ENCODE measurements at places on chromosomes 13 and 19.

GRCh38 chr13:32013181-32013580 is 18.4 kb upstream of the FRY start:
- DNase-seq: no peak

DNA sequence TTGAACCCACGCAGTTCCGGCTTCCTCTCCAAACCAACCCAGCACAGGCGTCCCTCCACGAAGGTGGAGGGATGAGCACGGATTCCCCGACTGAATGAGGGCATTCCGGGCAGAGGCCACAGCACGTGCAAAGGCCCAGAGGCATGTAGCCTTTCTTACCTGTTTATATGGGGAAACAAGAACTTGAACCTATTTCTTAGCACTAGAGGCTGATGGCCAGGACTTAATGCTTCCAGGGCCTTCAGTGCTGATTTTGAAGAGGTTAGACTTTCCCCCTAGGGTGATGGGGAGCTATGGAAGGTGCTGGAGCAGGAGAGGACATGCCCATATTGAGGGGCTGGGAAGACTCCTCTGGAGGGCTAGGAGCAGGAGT is 2.0 kb downstream of the MAST3 start:
- no peak for DNase-seq

GRCh38 chr19:51680474-51680873 is 12.7 kb upstream of the SPACA6 start:
- DNase-seq: no peak

DNA sequence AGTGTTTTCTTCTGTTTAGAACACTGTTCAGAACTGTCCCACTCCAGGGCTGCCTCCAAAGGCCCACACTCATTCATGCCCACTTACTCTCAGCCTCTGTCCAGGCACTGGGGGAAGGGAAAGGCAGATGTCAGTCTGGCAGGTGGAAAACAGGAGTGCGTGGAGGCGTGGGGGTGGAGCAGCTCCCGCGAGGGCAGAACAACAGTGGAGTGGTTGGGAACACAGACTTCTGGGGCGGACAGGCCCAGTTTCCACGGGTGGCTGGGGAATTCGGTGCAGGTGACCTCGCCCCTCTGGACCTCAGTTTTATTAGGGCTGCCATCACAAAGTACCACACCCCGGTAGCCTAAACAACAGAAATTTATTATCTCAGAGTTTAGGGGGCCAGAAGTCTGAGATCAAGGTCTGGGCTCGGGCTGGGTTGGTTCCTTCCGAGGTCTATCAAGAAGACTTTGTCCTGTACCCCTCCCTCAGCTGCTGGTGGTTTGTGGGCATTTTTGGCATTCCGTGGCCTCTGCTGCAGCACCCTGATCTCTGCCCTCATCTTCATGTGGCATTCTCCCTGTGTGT is 59.7 kb downstream of the SIPA1L3 start:
- no peak for DNase-seq

DNA sequence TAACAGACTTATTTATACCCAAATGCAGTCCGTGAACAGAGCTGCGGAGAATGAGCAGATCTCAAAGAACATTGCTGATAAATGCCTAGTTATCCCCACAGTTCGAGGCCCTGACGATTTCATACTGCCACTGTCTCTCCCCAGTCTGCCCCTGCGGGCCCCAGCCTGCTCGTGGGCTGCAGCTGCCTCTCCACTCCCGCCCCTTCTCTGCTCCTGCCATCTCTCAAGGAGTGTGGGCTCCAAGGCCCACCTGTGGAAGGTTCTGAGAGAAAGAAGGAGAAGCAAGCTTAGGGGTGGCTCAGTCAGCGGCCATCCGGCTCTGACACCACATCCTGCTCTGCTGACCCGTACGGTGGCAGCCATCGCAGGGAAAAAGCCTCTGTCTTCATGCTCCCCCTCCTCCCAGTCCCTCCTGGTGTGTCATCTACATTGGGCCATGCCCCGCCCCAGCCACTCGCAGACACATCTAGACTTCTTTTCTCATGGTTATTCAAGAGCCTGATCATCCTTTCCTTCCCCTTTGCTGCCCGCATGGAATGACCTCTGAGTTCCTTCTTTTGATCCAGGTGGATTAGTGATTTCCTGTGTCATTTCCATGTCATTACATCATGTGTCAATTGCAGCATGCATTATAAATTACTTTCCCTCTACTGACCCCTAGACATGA is 52.0 kb downstream of the EPS15L1 start:
- DNase-seq: no peak

- DNase-seq: no peak
Measured at GRCh38 chr13:113742000-113742441, 17.0 kb upstream of the TMEM255B start.

GRCh38 chr19:32802840-32803239 is 66.7 kb downstream of the SLC7A9 start:
- DNase-seq: no peak

GRCh38 chr19:1954532-1954933 is 13.6 kb downstream of the CSNK1G2 start:
- no peak for DNase-seq

GRCh38 chr13:80036845-80037504 is 304.0 kb downstream of the SPRY2 start:
- no peak for DNase-seq

GRCh38 chr19:45275370-45275971 is 24.4 kb downstream of the MARK4 start:
- DNase-seq: peak; percentile 19

GRCh38 chr19:46878613-46879375 is 18.0 kb downstream of the ARHGAP35 start:
- no peak for DNase-seq

DNA sequence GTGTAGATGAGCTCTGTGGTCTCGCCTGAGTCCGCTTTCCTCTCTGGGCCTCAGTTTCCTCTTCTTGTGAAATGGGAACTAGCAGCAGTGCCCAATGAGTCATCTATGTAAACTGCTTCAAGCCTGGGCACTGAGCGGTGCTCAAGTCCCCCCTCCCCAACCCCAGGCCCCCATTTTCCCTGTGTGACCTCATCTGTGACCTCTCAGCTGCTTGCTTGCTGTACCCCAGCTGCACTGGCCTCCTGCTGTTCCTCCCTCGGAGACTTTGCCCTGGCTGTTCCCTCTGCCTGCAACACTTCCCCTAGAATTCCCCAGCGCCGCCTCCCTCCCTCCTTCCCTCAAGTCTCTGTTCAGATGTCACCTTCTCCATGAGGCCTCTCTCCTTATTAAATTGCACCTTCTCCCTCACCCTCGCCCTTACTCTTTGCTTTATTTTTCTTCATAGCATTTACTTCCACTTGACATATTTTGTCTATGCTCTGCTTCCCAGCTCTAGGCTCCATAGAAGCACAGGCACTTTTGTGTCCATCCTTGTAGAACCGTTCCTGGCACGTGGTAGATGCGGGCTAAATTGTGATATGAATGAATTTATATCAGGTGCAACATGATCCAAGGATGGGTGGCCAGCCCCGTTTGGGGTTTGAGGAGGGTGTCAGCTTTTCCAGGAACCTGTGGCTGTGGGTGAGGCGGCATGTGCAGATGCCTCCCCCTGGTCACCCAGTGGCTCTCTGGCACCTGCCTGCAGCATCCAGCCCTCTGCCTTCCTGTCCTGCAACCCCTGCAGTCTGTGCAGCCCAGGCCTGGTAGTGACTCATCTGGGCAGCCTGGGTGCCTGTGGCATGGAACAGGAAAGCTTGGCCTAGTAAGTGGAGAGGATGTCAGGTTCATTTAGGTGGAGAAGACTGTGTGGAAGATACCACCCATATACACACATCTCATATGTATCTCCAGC is 26.3 kb downstream of the SIPA1L3 start:
- no peak for DNase-seq

- no peak for DNase-seq
Measured at GRCh38 chr19:38708413-38709024, 35.8 kb downstream of the CAPN12 start.

DNA sequence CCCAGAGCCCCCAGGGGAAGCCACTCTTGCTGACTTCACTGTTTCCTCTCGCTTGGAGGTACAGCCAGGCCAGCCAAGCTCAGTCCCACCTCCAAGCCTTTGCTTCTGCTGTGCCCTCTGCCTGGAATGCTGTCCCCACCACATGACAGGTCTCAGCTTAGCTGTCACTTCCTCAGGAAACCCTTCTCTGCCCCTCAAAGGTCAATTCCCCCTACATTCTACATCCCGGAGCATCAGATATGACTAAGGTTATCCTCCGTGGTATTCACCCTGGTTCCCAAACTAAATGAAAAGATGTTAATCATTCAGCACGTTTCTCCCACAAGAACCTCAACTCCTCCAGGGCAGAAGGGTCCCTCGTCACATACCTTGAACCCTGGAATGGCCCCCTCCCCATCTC is 53.5 kb downstream of the PTPRS start:
- no peak for DNase-seq

DNA sequence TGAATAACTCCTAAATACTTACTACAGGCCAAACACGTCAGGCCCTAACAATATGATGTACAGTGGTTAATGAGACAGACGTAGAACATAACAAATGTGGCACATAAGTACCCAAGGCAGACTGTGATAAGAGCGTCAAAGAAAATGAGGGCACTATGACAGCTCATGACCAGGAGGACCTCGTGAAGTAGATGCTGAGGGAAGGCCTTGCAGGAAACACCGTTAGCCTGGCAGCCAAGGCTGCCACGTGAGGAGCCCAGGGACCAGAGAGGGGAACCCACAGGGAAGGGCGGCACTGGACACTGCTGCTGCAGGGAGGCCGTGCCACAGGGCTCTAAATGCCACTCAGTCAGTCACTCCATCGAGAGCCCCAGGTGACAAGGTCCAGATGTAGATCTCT is 5.7 kb downstream of the TUBGCP3 start:
- DNase-seq: no peak

GRCh38 chr13:72151241-72151640 is 284.2 kb upstream of the DACH1 start:
- no peak for DNase-seq

DNA sequence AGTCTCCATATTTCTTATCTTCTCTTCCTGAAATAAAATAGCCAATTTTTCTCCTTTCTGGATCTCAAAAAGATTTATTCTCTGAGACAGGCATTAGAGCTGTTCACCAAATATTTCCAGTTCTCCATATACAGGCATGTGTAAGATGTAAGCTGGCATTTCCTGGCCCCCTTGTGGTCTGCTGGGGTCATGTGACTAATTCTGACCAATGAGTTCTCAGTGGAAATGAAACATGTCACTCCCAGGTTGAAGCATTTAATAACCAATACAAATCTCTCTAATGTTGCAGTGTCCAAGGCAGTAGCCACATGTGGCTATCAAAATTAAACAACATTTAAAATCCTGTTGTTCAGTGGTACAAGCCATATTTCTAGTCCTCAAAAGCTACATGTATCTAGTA is 14.8 kb upstream of the CACNA1A start:
- DNase-seq: no peak

- no peak for DNase-seq
Measured at GRCh38 chr13:111209613-111210012, 94.5 kb downstream of the ARHGEF7 start.

GRCh38 chr13:20457670-20458069 is 68.0 kb downstream of the CRYL1 start:
- DNase-seq: no peak

DNA sequence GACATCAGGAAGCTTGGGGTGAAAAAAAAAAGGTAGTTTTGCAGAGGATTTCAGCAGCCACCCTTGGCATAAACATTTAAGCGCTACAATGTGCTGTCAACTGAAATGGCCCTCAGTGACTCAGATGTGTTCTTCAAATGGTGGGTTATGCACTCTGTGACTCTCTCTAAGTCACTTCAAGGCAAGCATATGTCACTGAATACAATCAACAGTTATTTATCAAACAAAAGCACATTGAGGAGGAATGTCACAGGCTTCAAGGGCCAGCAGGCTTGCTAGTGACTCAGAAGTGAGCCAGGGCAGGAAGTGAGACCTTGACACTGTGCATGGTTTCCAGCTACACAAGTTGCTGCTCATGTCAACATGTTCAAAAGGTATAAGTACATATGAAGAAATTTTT is 523.7 kb upstream of the HTR2A start:
- no peak for DNase-seq

- no peak for DNase-seq
Measured at GRCh38 chr19:44582581-44583265, 30.6 kb upstream of the IGSF23 start.

GRCh38 chr13:109436841-109437240 is 349.5 kb downstream of the IRS2 start:
- no peak for DNase-seq

DNA sequence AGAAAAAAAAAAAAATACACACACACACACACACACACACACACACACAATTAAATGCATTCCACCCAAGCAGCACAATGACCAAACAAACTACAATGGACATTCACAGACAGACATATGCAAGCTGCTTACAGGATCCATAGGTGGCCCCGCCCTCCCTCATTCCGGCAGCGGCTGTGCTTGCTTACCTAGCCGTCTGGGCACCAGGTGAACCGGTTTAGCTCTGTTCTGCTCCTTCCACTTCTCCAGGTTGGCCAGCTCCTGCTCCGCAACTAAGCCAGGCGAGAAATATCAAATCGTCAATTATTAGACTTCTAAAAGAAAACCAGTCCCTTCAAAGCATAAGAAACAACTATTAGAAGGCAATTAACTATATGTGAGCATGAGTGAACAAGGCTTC is 23.1 kb downstream of the EPSTI1 start:
- DNase-seq: no peak

- DNase-seq: no peak
Measured at GRCh38 chr13:76769271-76769791, 116.9 kb downstream of the KCTD12 start.

DNA sequence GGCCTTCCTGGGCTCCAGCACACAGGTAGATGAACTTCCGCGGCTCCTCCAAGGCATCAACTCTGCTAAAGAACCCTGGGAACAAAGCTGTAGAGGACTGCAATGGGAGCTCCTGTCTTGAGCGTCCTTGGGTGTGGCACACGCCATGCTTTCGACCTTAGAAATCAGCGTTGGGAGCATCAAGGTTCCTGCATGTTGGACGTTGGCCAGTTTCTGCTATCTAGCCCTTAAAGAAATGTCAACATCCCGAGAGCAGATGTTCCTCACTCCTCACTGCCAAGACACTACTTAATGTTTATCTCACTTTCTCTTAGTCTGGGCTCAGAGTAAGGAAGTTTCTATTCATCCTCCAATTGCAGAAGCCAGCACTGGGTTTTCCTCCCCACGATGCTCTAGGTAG is 70.6 kb upstream of the MEDAG start:
- DNase-seq: no peak

DNA sequence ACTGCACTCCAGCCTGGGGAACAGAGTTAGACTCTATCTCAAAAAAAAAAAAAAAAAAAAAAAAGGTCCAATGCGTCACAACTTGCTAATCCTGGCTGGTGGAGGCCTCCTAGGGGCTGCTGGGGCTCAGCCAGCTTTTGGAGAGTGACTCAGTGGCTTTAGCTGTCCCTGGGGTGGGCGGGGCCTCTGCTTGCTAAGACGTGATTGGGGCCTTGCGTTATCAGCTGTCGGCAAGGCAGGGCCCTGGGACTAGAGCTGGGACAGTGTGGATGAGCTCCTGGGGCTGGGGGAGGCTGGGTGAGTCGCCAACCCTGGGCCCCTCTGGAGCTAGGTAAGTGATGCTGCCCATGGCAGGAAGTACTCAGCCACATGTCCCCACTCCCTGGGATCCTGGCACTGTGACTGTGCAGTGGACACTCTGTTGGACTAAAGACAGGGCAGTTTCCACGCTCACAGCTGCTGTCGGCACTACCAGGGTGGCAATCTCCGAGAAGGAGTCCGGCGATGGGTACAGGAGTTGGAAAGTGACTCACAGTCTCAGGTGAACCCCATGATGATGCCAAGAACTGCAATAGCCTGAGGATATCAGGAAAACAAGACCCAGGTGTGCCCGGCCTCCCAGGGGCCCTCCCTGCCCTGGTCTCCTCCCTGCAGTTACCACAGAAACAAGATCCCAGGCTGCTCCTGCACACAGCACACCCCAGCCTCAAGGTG is 32.2 kb downstream of the F2RL3 start:
- DNase-seq: no peak

- DNase-seq: no peak
Measured at GRCh38 chr13:111947026-111947810, 119.7 kb upstream of the SOX1 start.

Data from G401 (cell line).